BE2C (cell line): ENCODE measurements at places on chromosomes 5 and 9.

DNA sequence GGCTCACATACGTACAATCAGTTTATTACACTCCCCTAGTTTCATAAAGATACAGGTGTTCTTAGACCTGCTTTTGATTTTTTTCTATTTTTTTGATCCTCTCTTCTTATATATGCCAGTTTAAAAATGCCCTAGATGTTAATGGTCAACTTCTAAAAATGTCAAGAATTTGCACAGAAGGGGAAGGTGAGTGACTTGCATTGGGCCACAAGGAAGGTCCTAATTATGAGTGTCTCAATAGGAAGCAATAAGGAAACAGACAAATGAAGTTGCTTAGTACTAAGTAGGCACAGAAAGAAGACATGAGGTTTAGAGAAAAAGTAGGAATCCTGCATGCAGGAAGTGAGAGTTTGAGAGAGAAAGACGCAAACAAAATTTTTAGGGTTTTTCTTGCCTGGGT is 3.2 kb upstream of the CCDC171 start:
- DNase-seq, result no peak

DNA sequence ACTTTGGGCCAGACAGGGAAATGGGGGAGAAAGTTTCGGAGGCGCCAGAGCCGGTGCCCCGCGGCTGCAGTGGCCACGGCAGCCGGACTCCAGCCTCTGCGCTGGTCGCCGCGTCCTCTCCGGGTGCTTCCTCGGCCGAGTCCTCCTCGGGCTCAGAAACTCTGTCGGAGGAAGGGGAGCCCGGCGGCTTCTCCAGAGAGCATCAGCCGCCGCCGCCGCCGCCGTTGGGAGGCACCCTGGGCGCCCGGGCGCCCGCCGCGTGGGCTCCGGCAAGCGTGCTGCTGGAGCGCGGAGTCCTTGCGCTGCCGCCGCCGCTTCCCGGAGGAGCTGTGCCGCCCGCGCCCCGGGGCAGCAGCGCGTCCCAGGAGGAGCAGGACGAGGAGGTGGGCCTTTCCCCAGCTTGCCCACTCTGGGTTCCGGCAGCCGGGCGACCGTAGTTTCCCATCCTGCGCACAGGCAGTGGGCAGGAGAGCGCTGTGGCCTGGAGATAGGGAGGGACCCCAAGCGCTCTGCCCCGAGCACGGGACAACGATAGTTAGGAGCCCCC is 516 bp downstream of the MAST4 start:
- DNase-seq, result peak; percentile 55

DNA sequence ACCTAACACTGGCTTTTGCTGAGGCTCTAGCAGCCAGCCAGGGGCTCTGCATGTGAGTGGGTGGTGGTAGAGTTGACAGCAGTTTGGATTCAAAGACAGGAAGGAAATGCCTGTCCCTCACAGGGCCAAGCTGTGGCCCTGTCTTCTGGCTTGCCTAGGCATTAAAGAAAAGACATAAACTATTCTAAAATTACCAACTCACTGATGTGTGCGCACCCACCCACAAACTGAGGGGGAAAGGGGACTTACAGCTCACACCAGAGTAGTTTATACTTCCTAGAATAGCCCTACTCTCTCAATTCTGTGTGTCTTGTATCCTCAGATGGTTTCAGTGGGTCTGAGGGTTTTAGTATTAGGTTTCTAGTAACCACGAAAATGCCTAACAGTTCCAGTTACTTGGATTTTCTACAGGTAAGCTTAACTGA is 18.3 kb upstream of the IL13 start:
- DNase-seq, result no peak

- no peak for DNase-seq
These were observed 26.2 kb upstream of the CTNNAL1 start for GRCh38 chr9:109039539-109039938.

DNA sequence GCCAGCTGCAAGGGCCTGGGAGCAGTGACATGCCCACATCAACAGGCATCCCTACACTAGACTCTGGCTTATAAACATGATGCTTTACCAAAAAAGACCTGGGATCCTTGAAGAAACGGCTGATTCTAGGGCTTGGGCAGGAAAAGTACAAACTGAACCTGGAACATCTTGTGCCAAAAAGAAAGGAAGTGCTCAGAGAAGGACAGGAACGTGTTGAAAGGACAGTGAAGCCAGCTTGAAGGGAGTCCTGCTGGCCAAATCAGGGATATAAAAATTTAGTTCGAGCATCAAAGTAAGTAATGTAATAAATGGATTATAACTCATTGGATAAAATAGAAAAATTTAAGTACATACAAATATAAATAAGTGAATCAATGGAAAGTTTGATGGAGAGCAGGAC is 58.1 kb downstream of the ALDH7A1 start:
- no peak for DNase-seq

DNA sequence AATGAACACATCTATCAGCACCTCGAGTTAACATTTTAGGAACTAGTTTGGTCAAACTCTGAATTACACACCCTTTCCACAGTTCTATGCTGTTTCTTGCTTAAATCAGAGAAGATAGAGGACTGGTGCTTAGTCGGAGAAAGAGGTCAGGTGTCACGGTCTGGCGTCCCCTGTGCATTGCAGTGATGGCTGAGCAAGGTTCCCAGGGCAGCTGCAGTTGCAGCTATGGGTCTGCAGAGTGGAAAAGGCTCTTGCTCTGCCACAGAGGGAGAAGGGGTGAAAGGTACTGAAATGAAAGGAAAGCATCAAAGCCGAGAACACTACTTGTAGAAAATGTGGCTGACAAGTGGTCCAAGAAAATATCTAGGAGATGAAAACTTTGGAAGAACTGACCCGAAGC is 25.2 kb upstream of the SH3RF2 start:
- DNase-seq, result no peak

DNA sequence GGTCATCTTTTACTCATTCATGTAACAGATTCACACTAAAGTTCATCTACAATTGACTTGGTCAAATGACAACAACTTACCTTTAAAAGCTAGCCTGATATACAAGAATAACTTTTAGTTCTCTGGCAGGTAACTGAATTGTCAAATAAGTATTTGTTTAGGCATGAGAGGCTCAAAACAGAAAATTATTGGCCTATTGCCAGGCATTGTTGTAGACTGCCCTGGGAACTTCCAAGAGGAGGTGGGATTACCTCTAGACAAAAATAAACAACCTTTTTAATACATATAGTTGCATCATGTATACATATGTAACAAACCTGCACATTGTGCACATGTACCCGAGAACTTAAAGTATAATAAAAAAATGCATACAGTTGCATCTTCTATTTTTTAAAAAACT is 18.2 kb upstream of the SLCO4C1 start:
- no peak for DNase-seq

DNA sequence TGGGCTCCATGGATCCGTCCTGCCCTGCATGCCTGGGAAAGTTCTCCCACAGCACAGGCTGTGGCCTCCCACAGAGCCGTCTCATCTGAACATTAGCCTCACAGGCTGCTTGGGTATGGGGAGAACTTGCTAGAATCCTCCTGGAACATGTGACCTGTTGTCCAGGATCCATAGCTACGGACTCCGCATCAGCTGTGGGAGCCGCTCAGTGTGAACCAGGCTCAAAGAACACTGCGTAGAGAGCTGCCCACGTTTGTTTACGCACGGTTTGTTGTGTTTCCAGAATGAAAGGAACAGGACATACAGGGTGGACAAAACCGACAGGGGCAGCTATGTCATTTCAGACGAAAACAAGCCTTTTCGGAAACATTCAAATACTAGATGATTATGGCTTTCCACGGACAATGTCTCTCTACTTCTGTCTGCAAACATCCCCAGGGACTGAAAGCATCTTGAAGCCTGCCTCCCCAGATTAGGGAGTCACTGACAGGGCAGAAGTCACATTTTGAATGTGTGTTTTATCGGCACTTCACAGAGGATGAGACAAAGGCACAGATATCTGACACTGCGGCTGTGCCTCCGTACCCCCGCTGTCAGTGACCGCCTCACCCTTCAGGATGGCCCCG is 390.3 kb downstream of the GADD45G start:
- DNase-seq, result no peak

DNA sequence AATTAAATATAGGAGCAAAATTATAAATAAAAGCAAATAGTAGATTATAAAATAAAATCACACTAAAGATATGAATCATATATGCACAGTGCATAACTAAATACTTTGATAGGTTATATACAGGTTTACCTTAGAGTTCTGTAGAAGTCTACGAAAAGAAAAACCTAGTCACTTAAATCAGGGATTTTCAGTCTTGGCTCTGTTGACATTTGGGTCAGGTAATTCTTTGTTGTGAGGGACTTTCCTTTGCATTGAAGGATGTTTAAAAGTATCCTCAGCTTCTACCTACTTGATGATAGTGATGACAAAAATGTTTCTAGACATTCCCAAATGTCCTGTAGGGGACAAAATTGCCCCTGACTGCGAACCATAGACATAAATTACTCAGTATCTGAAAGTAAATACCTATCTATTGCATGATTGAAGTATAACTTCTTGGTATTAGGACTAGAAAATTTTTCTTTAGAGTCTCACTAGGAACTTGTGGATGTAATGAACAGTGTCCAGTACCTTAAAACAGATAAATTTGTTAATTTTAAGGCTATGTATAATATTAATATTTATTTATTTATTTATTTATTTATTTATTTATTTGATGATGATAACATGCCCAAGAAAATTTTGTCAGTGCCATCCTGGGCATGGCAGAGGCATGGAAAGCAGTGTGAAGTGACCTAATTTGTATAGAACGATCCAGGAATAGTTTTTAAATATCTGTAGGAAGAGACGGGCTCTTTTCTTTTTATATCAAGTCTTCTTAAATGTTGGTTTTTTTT is 44.0 kb upstream of the LRRC70 start:
- DNase-seq, result no peak

DNA sequence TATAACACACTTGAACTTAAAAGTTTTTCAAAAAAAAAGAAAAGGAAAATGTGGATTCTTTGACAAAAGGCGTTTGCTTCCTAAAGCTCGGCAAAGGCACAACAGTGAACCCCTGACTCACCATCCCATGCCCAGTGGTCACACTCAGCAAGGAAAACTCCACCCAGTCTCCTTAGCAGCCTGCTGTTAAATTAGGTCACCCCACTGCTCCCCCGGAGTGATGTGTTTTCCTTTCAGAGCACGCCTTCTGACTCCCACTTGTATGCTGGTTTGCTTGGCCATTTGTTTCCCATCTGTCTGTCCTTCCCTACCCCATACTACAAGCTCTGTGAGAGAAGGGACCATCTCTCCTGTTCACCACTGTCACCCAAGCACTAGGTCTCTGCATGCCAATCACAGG is 23.8 kb downstream of the RETREG1 start:
- DNase-seq, result no peak

DNA sequence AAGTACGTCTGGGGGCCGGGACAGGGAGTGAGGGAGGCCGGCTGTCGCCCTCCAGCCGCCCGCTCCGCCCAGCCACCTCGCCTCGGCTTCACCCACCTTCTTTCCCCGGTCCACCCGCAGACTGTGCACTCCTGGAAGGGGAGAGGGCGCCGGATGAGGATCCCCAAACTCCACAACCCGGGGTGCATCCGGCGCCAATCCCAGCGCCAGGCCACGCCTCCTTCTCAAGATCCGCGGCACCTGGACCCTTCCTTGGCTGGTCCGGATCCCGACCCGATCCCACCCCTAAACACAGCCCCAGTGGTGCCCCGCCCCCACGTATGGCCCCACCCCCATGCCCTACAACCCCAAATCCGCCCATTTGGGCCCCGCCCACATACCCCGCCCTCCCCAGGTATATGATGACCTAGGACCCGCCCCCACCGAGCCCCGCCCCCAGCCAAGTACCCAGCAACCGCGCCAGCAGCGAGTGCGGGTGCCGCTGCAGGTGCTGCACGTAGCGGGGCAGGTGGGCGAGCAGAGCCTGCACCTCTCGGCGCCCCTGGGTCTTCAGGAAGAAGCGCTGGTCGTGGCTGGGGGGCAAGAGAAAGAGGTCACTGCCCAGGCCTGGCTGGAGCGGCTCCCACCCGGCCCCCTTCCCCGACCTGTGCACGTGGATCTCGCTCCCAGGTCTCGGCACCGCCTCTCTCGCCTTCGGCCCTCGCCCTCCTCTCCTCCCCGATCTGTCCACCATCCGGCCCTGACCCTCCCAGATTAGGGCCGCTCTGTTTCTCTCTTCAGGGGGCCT is 3.2 kb downstream of the PIP5KL1 start:
- DNase-seq, result no peak

DNA sequence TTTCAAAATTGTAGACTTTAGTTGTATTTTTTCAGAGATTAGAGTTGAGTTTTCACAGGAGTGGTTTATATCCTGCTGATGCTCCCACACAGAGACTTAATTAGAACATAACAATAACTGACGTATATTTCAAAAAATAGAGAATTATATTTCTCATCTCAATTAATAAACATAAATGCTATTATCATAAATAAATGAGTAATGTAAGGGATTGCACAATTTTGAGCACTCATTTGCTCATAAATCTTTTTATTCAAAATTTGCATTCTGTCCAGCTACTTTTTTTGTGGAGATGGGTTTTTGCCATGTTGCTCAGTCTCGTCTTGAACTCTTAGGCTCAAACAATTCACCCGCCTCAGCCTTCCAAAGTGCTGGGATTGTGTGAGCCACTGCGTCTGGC is 515.7 kb upstream of the RORB start:
- DNase-seq, result no peak

DNA sequence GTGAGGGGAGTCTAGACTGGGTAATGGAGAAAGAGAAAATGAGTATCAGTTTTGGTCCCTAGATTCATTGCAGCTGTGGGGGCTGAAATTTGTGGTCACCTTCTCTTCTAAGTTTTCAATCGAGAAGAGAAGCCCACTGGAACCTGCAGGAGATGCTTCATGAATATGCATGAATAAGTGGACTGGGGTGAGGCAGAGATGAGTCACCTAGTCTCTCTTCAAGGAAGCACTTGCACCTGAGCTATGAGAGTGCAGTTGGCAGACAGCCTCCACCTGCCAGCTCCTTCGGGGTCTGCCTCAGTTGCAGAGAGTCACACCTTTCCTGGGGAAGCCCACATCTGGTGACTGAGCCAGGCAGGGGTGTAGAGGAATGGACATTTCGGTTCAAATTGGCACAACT is 69.1 kb downstream of the ZNF366 start:
- no peak for DNase-seq

GRCh38 chr9:128408963-128409431 is 11.7 kb upstream of the CERCAM start:
- no peak for DNase-seq

- no peak for DNase-seq
These were observed 97.6 kb upstream of the LHFPL2 start for GRCh38 chr5:78746021-78746770.
